ENCODE measurements at places on chromosomes 13 and 19. TPM values are rescaled to one million over a fixed set of nuclear protein-coding genes. Genes with fewer than 3 reads are reported as not detected.

- DNase-seq: peak; percentile 12
Observed at GRCh38 chr13:90792335-90792734, 555.2 kb upstream of the MIR17HG start.

DNA sequence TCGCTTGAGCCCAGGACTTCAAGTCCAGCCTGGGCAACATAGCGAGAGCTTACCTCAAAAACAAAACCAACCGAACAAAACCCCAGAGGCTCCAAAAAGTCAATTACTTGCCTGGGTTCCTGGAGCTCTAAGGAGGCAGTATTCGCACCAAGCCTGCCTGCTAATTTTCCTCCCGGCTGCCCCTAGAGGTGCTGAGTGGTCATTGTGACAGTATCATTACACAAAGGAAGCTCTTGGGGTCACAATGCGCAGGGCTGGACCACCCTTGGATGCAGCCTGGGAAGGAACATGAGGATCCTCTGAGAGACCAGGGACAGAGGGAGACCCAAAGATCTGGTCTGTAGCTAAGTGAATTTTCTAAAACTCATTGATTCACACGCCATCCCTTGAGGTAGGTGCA is 8.5 kb upstream of the PEX11G start:
- no peak for DNase-seq

GRCh38 chr19:32337084-32337808 is 8.2 kb upstream of the ZNF507 start:
- DNase-seq: no peak

Gene KLK3
- total RNA-seq: not detected

GRCh38 chr13:48504606-48505005 is 28.3 kb downstream of the RCBTB2 start:
- DNase-seq: no peak

Gene TMEM272
- total RNA-seq: not detected

DNA sequence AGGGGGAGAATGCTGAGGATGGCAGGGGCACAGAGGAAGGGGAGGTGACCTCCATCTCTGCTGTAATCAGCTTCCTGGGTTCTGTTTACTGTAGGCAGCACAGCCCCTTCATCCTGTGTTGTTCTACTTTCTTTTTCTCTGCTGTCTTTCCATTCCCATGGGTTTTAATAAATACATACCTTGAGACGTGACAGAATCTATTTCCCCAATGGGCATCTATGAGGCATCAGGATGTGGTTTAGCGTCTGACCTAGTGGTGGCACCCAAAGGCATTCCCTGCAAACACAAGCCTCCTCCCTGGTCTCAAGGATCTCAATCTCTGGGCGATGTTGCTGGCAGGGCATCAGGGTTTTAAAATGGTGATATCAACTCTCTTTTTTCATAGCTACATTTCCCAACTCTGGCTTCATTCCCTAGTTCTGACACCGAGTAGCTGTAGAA is 60.8 kb downstream of the ALOX5AP start:
- peak; percentile 74 for DNase-seq

DNA sequence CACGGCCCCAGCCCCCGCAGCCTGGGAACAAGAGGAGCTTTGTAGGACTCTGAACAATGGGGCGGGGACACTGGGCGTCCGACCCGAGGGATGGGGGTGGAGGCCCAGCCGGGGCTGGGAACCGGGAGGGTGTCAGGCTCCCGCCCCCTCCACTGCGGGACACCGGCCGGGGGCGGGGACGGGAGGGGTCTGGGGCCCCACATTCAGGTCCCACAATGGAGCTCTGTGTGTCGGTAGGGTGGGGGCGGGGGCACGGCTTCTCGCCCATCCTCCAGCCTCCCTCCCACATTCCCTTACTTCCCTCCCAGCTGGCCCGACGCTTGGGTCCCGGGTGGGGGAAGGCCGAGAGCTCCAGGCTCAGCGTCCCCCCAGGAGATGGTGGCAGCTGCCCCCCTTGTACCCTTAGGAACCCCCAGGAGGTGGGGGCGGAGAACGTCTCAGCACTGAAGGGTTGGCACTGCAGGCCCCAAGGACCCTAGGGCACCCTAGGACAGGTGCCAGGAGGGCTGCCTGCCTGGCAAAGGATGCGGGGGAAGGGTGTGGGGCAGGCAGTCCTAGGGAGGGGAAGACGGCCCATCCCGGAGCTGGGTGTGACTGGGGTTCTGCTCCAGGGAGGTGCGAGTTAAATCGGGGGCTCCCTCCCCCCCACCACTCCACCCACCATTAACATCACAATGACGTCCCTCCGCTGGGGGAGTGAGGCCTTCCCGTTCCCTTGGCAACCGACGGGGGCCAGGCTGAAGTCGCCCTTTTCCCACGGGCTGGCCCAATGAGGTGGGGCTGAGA is 5.3 kb downstream of the TTYH1 start:
- DNase-seq: no peak

GRCh38 chr13:112619730-112620631 is 32.0 kb upstream of the TUBGCP3 start:
- DNase-seq: peak; percentile 50

Gene LTBP4
- 3.7 TPM for total RNA-seq

DNA sequence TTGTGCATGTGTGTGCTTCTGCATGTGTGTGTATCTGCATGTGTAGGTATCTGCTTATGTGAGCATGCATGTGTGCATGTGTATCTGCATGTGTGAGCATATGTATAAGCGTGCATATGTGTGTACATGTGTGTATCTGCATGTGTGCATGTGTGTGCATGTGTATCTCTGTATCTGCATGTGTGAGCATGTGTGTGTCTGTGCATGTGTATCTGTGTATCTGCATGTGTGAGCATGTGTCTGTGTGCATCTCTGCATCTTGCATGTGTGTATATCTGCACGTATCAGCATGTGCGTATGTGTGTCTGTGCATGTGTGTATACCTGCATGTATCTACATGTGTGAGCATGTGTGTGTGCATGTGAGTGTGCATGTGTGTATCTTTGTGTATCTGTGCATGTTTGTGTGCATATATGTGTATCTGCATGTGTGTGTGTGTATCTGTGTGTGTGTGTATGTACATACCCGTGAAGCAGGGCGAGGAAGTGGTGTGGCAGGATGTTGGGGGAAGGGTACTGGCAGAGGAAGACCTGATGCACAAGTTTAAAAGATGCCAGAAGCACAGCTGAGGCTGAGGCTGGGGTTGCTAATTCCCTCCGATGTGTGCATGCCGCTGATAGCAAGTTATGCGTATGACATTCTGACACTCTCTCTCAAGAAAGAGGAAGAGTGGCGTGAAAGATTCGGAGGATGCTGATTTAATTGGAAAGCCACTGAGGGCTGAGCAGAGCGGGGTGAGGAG is 64.2 kb downstream of the TEX29 start:
- no peak for DNase-seq

Gene YJU2
- 13.3 TPM for total RNA-seq

GRCh38 chr19:54233941-54234340 is 8.6 kb downstream of the LILRA6 start:
- DNase-seq: no peak

GRCh38 chr13:97223711-97224541 is 1.8 kb downstream of the MBNL2 start:
- DNase-seq: peak; percentile 76

Gene IGFL2
- total RNA-seq: not detected

Gene PTPRS
- total RNA-seq: 161 TPM

- DNase-seq: no peak
Observed at GRCh38 chr13:20161275-20161950, 561 bp upstream of the GJA3 start.

DNA sequence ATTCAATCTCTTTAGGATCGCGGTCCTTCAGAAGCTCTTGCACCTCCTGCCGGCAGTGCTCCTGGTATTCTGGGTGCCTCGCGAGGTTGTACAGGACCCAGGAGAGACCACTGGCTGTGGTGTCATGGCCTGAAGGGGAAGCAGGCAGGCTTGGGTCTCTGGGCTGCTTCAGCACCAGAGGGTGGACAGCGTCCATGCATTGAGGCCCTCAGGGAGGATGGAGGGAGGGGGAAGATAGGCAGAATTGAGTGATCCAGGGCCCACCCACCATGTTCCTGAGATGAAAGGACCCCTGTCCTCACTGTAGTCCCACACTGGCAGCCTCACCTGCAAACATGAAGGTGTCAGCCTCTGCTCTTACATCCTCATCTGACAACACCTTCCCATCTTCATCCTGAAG is 17.9 kb upstream of the OR10H5 start:
- no peak for DNase-seq

GRCh38 chr13:99374994-99375737 is 68.0 kb upstream of the GPR183 start:
- DNase-seq: no peak

GRCh38 chr13:75906315-75906714 is 270.2 kb downstream of the LMO7 start:
- no peak for DNase-seq

Gene KLK14
- not detected for total RNA-seq

- DNase-seq: no peak
Observed at GRCh38 chr13:51922771-51923480, 61.2 kb downstream of the CCDC70 start.

Gene ZNF765
- total RNA-seq: 8.9 TPM

DNA sequence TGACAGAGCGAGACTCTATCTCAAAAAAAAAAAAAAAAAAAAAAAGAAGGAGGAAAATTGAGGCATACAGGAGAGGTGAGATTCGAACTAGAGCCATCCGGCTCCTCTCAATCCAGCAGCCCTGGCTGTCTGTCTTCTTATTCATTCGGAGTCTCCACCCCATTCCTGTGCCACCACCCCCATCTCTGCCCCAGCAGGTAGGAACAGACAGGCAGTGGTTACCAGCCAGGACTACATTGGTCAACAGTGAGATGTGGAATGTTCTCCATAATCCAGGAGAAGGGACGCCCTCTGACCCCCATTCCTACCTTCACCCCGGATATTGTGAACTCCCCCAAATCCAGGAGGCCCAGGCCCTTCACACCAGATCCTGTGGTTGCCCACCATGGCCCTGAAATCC is 6.6 kb upstream of the S1PR2 start:
- no peak for DNase-seq

DNA sequence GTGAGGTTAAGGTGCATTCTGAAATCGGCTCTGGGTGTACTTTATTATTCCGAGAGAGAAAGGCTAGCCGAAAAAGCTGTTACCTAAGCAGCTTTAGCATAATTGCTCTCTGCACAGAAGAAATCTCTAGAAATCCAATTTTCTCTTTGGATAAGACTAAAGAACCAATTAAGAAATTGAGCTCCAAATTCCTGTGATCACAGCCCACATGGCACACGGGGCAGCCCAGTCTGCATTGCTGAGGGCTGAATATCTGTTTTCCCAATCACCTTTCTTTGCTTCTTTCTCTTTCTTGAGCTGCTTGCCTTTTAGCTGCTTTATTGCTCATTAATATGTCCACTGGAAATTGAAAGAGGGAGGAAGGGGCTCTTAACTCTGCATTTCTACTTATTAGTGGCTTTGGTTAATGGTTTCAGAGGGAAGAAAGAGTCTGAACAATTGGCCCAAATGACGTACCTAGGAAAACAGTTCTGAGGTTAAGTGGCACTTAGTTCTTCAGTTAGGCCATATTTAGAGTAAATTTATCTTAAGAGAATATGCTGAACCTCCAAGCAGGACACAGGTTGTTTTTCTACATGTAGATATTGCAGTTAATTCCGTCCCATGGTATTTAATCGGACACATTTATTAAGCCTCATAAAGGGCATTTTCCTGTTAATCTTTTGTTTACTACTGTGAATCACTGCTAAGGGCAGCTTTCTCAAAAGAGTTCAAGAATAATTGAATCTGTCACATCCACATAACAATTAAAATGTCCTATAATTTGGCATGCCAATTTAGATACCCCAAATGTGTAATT is 265.7 kb downstream of the ABCC4 start:
- DNase-seq: no peak

DNA sequence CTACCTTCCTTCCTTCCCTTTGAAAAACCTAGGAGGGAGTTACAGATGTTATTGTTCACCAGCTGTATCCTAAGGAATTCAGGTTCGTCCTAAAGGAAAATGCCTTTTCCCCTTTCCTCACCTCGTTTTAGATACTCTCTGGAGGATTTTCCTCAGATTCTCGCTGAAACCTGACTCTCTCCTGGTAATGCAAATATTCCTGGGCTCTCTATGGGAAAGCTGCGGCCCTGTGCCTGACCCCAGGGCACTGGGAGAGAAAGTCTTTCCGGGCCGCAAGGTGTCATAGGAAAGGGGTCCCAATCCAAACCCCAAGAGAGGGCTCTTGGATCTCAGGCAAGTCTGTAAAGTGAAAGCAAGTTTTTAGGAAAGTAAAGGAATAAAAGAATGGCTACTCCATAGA is 13.1 kb upstream of the OR1M1 start:
- DNase-seq: no peak

Gene ZNF813
- 3.3 TPM for total RNA-seq

- DNase-seq: no peak
Observed at GRCh38 chr19:39200066-39200802, 3.5 kb downstream of the NCCRP1 start.

Gene MCEMP1
- not detected for total RNA-seq

DNA sequence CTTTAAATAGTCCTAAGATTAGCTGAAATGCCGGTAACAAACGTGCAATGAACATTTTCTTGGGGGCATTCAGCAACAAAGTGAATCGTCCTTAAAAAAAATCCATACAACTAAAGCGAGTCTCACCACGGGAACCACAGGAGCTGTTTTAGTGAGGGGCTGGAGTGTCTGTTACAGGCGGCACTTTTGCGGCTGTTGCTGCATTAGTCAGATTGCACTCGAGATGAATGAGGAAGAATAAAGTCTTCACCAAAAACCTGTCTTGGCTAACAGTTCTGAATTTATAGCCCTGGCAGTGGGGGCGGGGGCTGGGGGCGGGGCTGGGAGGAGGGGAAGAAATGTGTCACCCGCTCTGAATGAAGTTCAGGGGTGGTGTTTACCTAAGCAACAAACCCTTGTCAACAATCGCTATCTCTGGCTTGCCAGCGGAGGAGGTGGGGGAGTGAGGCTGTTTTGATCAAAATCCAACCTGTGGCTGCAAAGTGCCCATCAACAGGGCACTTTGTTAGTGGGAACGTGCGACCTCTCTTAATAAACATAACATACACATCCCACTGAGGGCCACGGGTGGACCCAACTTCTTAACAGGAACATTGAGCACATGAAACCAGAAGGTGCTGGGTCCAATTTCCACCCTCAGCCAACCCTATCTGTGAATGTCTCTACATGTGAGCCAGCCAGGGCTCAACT is 44.5 kb downstream of the RFX2 start:
- peak; percentile 50 for DNase-seq

GRCh38 chr19:33395561-33396550 is 22.3 kb downstream of the CEBPG start:
- DNase-seq: peak; percentile 27

Gene ZNF699
- 17.1 TPM for total RNA-seq

GRCh38 chr19:50329146-50329925 is at the start of gene KCNC3:
Gene KCNC3 (minus strand): TSS chr19:50329377. CDS start chr19:50329082, 295 bp downstream.
- no peak for DNase-seq

Measured in myocyte (in vitro differentiated cells).